ENCODE measurements at places on chromosomes 1 and 21. TPM values are rescaled to one million over a fixed set of nuclear protein-coding genes. Genes with fewer than 3 reads are reported as not detected.

DNA sequence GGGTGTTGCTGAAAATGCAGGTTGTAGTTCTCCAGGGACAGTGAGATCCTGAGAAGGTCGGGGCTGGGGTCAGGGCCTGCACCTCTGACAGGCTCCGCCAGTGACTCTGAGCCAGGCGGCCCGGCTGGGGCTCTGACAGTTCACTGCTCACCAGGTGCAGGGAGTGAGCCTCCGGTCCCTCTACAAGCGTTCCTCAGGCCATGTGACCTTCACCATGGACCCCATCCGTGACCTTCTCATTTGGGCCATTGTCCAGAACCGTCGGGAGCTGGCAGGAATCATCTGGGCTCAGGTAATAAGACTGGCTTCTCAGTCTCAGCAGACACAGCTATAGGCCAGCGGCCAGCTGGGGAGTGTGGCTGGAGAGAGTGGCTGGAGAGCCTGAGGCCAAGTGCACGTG is 41.8 kb downstream of the TRPM2 start:
- DNase-seq: no peak

DNA sequence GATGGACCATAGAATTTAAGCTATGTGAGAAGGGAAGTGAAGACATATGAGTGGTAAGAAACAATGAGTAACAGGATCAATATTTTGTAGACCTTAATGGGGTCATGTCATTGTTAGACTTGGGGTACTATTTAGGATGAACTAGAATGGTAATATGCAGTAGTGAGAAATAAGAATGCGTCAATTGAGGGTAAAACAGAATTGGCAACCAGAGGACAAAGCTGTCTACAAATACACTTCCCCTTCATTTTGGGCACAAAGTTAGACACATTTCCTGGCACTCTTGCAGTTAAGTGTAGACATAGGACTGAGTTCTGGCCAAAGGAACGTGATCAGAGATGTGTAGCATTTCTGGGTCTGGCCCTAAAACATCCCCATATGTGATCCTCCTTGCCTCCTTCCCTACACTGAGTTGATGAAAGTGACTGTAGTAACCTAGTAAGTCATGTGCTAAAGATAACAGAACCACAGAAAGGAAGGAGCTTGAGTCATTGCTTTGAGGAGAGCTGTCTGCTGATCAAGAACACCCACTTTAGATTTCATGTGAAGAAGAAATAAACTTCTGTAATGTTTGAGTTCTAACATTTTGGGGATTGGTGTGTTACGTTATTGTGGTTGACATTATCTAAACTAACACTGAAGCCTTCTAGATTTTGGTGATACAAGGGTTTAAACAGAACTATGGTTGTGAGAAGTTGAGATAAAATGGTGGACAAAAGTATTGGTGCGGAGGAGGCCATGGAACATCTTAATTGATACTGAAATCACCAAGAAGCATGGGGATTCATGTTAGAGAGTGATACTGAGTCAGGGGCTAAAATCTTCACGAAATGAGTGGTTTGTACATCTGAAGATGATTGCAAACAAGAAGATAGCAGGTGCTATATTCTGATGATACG is 41.7 kb downstream of the CD55 start:
- DNase-seq: peak; percentile 38

The CYP4Z1 gene
- not detected for total RNA-seq

- DNase-seq: no peak
Measured at GRCh38 chr21:46413365-46413696, 45.4 kb upstream of the DIP2A start.

GRCh38 chr21:38126666-38127303 is 130.0 kb upstream of the KCNJ15 start:
- peak; percentile 62 for DNase-seq

Data from myocyte (in vitro differentiated cells).